ENCODE measurements at places on chromosomes 12 and 14.

GRCh38 chr14:74713395-74713735, 421 bp downstream of the FCF1 start:
- DNase-seq: no peak

DNA sequence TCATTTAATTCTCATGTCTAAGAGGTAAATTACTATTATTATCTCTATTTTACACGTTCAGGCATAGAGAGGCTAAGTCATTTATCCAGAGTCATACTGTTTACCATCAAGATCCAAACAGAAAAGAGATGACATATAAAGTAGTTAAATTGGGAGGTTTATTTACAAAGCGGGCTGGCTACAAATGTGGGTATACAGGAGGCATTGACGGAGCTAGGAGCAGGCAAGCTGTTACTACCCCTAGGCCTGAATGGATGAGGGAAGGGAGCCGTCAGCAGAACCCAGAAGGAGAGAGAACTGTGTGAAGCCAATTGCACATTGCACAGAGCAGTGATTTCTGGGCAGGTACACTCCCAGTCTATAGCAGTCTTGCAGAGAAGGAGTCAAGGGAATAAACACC, 39.8 kb downstream of the DACT1 start:
- DNase-seq: no peak

- DNase-seq: no peak
Measured at GRCh38 chr12:26647088-26647487, 185.9 kb downstream of the ITPR2 start.

GRCh38 chr12:4370265-4370664, 9.2 kb downstream of the FGF23 start:
- DNase-seq: no peak

DNA sequence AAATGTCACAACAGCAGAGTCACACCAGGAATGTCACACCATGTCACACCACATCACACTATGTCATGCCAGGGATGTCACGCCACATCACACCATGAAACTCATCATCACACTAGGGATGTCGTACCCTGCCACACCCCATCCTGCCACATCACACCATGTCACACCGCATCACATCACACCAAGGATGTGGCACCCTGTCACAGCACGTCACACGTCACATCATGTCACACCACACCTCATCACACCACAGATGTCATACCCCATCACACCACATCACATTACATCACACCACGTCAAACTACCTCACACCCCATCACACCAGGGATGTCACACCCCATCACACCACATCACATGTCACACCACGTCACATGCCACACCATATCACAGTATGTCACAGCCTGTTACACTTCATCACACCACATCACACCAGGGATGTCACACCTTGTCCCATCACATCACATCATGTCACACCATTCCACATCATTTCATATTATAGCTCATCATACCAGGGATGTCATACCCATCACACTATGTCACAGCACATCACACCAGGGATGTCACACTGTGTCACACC, 90.9 kb downstream of the TMEM121 start:
- no peak for DNase-seq

DNA sequence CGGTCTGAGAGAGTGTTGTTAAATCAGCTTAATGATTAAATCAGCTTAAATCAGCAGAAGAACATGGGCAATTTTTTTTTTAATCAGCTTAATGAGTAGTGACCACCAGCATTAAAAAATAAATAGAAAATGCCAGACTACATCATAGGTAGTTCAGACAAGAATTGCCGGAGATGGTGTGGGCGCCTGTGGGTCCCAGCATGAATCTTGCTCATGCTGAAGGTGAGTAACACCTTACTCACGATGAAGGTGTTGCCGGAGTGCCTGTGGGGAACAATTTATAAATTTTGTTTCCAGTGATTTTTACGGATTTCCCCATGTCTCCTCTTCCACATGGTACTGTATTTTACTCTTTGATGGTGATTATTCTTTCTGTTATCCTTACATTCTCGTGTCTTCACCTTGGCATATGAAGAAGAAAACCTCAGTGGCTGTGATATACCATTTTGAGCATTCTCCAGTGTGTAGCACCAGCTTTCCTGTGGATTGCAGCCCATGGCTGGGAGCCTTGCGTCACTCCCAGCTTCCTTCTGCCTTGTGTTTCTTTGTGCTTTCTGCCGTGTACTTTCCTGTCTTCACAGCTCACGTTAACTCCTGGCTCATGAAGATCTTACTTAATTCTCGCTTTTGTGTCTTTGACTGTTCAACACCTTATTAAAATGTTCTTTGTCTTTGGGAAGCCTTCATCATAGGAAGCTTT, 4.7 kb downstream of the TDRD9 start:
- DNase-seq: no peak

DNA sequence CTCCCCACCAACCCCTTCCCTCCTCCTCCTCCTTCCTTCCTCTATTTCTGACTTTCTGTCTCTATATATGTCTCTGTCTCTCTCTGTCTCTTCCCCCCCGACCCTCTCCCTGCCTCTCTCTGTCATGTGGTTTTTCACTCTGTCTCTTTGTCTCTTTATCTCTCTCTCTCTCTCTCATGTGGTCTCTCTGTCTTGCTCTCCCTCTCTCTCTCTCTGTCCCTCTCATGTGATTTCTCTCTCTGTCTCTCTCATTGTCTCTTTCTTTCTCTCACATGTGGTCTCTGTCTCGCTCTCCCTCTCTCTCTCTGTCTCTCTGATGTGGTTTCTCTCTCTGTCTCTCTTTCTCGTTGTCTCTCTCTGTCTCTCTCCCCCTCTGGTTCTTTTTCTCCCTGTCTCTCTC, 59.3 kb downstream of the PHETA1 start:
- no peak for DNase-seq

DNA sequence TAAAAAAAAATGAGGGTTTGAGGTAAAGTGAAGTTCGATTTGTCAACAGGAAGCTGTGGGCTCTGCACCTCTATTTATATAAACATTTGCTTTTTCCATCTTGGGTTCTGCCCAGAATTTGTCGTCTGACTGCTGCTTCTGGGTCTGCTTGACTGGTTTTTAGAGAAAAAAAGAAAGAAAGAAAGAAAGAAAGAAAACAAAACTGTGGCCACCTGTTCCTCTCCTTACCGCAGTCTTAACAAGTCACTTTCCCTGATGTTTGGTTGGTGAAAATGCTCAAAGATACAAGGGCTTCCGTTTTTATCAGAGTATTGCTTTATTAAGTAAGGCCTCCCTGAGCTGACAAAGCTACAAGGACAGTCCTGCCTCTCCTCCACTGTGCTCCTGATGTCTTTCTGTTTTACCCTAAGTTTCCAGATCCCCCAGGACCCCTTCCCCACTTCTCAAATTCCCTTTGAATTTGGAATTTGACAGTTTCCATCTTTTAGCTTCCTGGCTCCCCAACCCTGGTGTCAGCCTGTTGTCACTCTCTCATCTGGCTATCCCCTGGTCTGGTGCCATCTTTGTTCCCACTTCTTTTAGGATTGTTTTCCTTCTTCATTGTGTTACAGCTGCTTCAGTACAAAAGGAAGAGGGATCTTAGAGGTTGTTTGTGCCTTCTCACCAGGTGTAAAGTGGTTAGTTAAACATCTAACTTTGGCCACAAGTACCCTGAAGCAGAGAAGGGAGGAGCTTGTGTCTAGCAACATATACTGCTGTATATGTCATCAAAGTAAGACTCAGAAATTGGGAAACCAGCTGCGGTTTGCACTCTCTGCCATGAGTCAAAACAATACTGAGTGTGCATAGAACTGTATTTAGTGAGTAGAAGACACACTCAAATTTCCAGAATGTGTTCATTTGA, 18.0 kb downstream of the MFAP5 start:
- DNase-seq: no peak

DNA sequence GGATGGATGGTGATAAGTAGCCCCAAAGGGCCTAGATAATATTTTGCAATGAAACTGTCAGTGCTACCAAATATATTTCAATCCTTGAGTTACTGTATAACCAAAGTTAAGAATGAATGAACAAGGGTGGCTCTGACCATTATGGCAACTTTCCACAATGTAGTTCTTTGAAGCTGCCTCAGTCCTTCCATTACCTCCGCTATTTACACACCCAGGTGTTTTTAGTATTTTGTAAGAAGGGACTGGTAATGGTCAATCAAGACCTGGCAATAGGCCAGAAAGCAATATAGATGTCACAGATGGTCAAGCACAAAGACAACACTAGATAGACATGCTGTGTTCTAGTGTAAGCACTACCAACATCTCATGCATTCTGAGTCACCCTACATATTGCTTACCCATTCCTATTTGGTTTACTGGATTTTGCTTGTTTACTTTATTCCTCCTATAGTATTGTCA, 16.3 kb downstream of the DUSP16 start:
- DNase-seq: no peak

GRCh38 chr14:103805708-103806107, 41.7 kb downstream of the PPP1R13B start:
- no peak for DNase-seq

DNA sequence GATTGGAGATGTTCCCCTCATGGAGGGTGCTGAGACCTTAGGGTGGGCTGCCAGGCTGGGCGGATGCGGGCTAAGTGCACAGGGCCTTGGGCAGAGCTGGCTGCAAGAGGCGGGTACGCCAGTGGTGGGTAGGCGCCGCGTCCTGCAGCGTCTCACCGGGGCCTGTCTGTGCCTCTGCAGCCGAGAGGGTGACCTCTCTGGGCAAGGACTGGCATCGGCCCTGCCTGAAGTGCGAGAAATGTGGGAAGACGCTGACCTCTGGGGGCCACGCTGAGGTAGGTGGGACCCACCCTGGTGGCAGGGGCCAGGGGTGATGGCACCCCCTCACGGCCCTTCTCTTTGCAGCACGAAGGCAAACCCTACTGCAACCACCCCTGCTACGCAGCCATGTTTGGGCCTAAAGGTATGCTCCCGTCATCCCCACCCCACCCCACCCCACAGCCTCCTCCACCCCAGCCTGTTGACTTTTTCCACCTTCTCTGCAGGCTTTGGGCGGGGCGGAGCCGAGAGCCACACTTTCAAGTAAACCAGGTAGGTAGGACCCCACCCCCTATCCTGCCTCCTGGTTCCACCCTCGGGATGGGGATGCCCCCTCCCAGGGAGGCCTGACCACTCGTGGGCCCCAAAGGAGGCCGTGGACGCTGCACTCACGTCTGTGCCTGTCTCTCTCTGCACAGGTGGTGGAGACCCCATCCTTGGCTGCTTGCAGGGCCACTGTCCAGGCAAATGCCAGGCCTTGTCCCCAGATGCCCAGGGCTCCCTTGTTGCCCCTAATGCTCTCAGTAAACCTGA, 1.5 kb downstream of the CRIP1 start:
- peak; percentile 75 for DNase-seq

- no peak for DNase-seq
Measured at GRCh38 chr12:58519839-58520238, 400.5 kb downstream of the LRIG3 start.

DNA sequence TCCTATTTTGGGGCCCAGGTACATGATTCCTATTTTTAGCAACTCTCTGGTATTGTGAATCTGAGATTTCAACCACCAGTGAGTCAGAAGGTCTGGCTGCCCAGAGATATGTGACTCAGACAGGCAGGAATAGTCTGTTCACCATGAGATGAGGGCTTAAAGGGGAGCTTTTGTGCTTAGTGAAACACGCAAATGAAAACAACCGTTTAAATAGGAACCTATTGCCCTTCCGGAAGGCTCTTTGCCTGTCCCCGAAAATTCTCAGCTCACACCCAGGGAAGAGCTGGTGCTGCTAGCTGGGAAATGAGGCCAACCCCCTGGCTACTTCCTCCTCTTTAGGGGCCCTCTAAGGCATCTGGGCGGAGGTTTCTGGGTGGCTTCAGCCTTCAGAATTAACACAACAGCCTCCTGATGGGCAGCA, 283.6 kb downstream of the CACNA1C start:
- no peak for DNase-seq

- no peak for DNase-seq
Measured at GRCh38 chr14:93245764-93246420, 38.8 kb downstream of the UBR7 start.

DNA sequence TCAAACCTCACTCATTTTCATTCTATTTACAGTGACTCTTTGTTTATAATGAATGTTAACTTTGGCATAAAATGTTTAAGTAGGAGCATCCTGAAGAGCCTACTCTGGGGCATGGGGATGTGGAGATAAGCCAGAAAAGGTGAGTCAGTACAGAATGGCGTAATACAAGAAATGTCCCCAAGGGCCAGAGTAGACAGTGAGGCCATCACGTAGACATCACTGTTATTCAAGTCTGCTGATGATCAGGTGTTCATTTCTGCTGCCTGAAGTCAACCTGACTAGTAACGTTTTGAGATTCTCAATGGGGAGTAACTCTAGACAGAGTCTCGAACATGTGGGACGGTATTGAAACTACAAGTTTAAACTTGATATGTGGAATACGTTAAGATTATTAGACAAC, 47.6 kb upstream of the PKP2 start:
- DNase-seq: no peak

GRCh38 chr12:68612202-68612601, 1.5 kb downstream of the RAP1B start:
- no peak for DNase-seq

- DNase-seq: peak; percentile 75
Measured at GRCh38 chr12:4275016-4275869, 1.7 kb downstream of the CCND2 start.

- DNase-seq: no peak
Measured at GRCh38 chr14:99286761-99287160, 14.8 kb upstream of the BCL11B start.

DNA sequence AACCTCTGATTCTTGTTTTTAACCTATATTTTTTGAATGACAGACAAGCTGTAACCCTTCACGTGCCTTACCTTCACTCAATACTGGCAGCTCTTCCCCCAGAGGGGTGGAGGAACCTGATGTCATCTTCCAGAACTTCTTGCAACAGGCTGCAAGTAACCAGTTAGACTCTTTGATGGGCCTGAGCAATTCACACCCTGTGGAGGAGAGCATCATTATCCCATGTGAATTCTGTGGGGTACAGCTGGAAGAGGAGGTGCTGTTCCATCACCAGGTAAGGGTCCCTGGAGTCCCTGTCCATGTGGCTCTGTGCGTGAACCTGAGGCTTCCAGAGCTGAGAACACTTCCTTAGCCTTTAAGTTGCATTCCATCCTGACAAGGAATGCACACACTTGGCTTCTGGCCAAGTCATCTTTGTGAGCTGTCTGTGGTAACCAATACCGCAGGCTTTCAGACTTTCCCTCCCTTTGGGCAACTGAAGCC, 22.7 kb downstream of the TRAFD1 start:
- DNase-seq: peak; percentile 30

GRCh38 chr14:105945896-105946295, 419.5 kb downstream of the TMEM121 start:
- peak; percentile 59 for DNase-seq

DNA sequence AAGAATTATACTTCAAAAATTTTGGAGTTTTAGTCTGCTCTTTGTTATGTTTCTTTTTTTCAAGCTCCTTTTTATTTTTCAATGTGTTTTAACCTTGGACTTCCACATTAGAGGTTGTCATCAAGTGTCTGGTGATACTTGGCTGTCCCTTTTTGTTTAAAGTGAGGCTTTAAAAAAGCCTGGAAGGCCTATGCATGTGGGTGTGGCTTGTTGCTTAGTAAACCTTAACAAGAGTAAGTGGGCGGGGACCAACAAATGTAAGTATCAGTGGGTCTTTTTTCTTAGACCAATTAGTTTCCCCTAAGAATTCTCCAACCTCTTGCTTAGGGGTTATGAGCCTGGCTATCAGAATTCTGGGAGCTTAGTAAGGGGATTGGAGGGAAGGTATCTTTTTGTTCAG, 26.4 kb downstream of the HCFC2 start:
- no peak for DNase-seq

- DNase-seq: no peak
Measured at GRCh38 chr14:67837011-67837624, 17.5 kb downstream of the RAD51B start.

GRCh38 chr12:45966486-45966885, 23.9 kb downstream of the SCAF11 start:
- DNase-seq: no peak

- DNase-seq: no peak
Measured at GRCh38 chr12:50016501-50017475, 8.5 kb downstream of the RACGAP1 start.
